Osteocyte (in vitro differentiated cells): ENCODE measurements at places on chromosomes 11 and 22. TPM values are rescaled to one million over a fixed set of nuclear protein-coding genes. Genes with fewer than 3 reads are reported as not detected.
A peak's percentile ranks its signal among the peaks of the same experiment; 100 is the strongest.

DNA sequence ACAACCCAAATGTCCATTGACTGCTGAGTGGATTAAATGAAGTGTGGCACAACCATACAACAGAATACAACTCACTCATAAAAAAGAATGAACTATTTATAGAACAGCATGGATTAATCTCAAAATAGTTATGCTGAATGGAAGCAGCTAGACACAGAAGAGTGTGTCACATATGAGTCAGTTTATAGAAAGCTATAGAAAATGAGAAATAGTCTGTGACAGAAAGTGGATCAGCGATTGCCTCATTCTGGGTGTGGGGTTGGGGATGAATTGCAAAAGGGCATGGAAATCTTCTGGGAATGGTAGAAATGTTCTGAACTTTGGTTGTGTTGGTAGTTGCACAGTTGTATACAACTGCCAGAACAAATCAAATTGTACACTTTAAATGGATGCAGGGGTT lies 37.4 kb downstream of the PRR5L start:
- H3K36me3 ChIP-seq: no peaks in the 10 kb centered on the region
- peaks cover 9% of the 10 kb centered on the region for H3K4me1 ChIP-seq
- no peak for DNase-seq
- no peak overlapping the region for H3K27ac ChIP-seq
- H3K27me3 ChIP-seq: no peaks in the 10 kb centered on the region
- no peak overlapping the region for H3K4me3 ChIP-seq

- peak overlapping the region; percentile 82 for H3K27ac ChIP-seq
- peak overlapping the region; percentile 78 for H3K4me3 ChIP-seq
- peaks cover 24% of the 10 kb centered on the region for H3K4me1 ChIP-seq
- H3K36me3 ChIP-seq: peaks cover 7% of the 10 kb centered on the region
- no peak for DNase-seq
These were observed 672 bp downstream of the RTL6 start for GRCh38 chr22:44497218-44497904.

GRCh38 chr11:94424662-94425061 lies 23.4 kb upstream of the GPR83 start:
- H3K36me3 ChIP-seq: peaks cover 49% of the 10 kb centered on the region
- H3K4me1 ChIP-seq: peaks cover 16% of the 10 kb centered on the region
- no peaks in the 10 kb centered on the region for H3K27me3 ChIP-seq
- no peak overlapping the region for H3K4me3 ChIP-seq
- peak overlapping the region; percentile 19 for H3K27ac ChIP-seq

GRCh38 chr22:38403812-38404211 lies 51.2 kb downstream of the KCNJ4 start:
- DNase-seq: no peak
- no peak overlapping the region for H3K4me3 ChIP-seq
- H3K27me3 ChIP-seq: peaks cover 30% of the 10 kb centered on the region

Gene CHRM4
- total RNA-seq: 0.21 TPM in 1 of 2 replicates, not detected in the other

DNA sequence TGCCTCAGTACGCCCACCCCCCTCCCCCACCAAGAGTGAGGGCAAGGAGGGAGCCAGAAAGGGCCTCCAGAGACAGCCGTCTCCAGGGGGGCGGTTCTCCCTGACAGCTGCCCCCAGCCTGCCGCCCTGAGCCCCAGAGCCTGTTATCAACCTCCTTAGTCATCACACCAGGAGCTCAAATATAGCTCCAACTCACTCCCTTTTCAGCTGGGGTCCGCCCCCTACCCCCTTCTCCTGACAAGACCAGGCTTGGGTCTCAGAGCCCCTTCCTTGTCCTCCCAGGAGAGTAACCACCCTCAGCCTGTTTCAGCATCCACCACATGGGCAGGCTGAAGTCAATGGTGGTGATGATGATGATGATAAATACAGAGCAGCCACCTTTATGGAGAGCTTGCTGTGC lies 2.5 kb upstream of the INPP5J start:
- no peaks in the 10 kb centered on the region for H3K27me3 ChIP-seq
- no peaks in the 10 kb centered on the region for H3K36me3 ChIP-seq
- H3K4me1 ChIP-seq: peaks cover 13% of the 10 kb centered on the region
- no peak overlapping the region for H3K4me3 ChIP-seq
- DNase-seq: no peak
- H3K27ac ChIP-seq: no peak overlapping the region

Gene RIC3
- not detected in 2 replicates for total RNA-seq

- peak overlapping the region; percentile 95 for H3K27ac ChIP-seq
- H3K27me3 ChIP-seq: no peaks in the 10 kb centered on the region
- no peak for DNase-seq
- H3K36me3 ChIP-seq: peaks cover 21% of the 10 kb centered on the region
- peaks cover 37% of the 10 kb centered on the region for H3K4me1 ChIP-seq
These were observed 472 bp downstream of the UBXN1 start for GRCh38 chr11:62678433-62678769.

Gene CCDC116
- total RNA-seq: 0.59 and 0.78 TPM in 2 replicates

Gene GGTLC2
- total RNA-seq: not detected in 2 replicates

Gene FAM180B
- 0.32 and 0.52 TPM in 2 replicates for total RNA-seq

Gene RIBC2
- 0.56 and 0.68 TPM in 2 replicates for total RNA-seq

- H3K27me3 ChIP-seq: no peaks in the 10 kb centered on the region
- no peak for DNase-seq
- H3K4me3 ChIP-seq: no peak overlapping the region
- H3K36me3 ChIP-seq: no peaks in the 10 kb centered on the region
- H3K4me1 ChIP-seq: peaks cover 7% of the 10 kb centered on the region
These were observed 22.5 kb downstream of the PISD start for GRCh38 chr22:31639436-31640039.

DNA sequence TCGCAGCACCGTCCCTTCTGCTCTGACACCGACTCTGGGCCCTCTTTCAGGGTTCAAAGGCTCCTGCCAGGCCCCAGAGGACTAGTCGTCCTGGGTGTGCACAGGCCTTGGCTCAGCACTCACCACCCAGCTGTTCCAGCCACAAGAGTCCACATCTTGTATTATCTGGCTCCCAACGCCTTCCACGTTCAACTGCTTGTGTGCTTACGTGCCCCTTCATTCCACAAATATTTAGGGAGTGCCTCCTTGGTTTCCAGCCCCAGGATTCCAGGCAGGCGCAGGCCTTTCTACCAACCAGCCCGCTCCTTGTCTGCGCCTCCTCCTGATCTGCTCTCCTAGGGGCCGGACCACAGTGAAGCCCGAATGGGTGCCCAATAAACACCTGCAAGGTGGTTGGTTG lies 70.9 kb downstream of the SCUBE1 start:
- H3K4me3 ChIP-seq: no peak overlapping the region
- peaks cover 3% of the 10 kb centered on the region for H3K4me1 ChIP-seq
- DNase-seq: no peak

Gene COMMD9
- total RNA-seq: 69.4 and 71.4 TPM in 2 replicates

DNA sequence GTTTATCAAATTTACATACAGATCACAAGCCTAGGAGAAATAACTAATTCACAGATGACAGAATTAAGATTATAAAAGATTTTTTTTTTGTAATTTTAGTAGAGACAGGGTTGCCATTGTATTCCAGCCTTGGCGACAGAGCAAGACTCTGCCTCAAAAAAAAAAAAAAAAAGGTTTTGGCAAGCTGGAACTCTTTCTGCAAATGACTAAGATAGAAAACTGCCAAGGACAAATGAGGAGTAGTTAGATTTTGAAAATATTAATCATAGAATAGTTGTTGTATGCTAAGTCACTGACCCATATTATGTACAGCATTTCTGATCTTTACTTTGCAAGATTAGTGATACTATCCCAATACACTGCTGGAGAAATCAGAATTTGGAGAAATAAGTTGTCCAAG lies 99.2 kb downstream of the C11orf65 start:
- H3K27ac ChIP-seq: no peak overlapping the region
- H3K4me3 ChIP-seq: no peak overlapping the region
- H3K27me3 ChIP-seq: no peaks in the 10 kb centered on the region
- peaks cover 4% of the 10 kb centered on the region for H3K4me1 ChIP-seq
- no peak for DNase-seq
- H3K36me3 ChIP-seq: peaks cover 42% of the 10 kb centered on the region

Gene OR56A5
- not detected in 2 replicates for total RNA-seq

DNA sequence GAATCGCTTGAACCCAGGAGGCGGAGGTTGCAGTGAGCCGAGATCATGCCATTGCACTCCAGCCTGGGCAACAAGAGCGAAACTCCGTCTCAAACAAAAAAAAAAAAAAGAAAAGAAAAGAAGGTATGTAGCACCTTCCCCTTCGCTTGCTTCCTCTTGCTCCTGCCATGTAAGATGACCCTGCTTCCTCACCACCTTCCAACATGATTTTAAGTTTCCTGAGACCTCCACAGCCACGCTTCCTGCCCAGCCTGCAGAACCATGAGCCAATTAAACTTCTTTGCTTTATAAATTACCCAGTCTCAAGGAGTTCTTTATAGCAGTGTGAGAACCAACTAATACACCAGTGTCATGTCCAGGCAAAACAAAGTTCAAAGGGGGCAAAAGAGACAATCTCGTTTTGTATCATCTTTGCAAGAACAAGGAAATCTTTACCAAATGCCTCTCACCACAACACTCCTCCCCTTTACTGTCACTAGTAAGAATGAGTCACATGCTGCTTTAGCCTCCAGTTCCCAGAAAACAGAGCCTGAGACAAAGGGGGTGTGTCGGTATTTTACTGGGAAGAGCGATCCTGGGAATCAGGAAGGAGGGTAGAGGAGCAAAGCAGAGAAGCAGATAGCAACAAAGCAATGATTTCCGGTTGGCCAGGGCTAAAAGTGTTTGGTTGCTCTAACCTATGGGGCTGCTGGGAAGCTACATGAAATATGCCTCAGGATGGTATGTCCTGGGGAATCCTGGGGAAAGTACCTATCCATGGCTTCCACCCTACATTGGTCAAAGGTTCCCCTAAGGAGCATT lies 10.5 kb upstream of the MCHR1 start:
- H3K27me3 ChIP-seq: no peaks in the 10 kb centered on the region
- no peak for DNase-seq
- no peaks in the 10 kb centered on the region for H3K36me3 ChIP-seq
- H3K4me1 ChIP-seq: peaks cover 2% of the 10 kb centered on the region

Gene MRPL16
- 36.5 and 42.0 TPM in 2 replicates for total RNA-seq

DNA sequence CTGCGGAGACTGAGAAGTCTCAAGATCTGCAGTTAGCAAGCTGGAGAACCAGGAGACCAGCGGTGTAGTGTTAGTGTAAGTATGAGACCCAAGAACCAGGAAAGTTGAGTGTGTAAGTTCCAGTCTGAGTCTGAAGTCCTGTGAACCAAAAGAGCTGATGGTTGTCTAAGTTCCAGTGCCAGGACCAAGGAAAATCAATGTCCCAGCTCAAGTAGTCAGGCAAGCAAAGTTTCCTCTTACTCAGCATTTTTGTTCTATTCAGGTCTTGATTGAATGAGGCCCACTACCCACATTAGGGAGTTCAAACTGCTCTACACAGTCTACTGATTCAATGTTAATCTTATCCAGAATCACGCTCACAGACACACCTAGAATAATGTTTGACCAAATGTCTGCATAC lies 11.0 kb downstream of the USP28 start:
- no peak for DNase-seq
- peaks cover 22% of the 10 kb centered on the region for H3K4me1 ChIP-seq

DNA sequence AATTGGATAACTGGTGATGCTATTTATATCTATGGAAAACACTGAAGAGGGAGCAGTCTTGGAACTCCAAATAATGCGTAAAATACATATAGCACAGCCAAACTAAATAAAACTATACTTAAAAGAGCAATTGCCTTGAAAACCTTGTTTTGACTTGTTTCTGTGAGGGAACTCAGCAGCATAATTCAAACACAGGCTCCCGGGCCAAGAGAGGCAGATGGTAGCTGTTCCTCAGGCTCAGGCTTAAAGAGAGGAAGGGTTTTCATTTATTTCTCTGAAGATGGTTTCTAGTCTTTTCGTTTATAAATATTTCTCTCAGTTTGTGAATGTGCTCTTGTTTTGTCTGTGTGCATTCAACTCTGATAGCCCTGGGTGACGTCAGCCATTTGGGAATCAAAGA lies 82.4 kb downstream of the FANCF start:
- no peak overlapping the region for H3K27ac ChIP-seq
- H3K27me3 ChIP-seq: peaks cover 15% of the 10 kb centered on the region
- H3K4me3 ChIP-seq: no peak overlapping the region
- no peaks in the 10 kb centered on the region for H3K4me1 ChIP-seq
- H3K36me3 ChIP-seq: no peaks in the 10 kb centered on the region

DNA sequence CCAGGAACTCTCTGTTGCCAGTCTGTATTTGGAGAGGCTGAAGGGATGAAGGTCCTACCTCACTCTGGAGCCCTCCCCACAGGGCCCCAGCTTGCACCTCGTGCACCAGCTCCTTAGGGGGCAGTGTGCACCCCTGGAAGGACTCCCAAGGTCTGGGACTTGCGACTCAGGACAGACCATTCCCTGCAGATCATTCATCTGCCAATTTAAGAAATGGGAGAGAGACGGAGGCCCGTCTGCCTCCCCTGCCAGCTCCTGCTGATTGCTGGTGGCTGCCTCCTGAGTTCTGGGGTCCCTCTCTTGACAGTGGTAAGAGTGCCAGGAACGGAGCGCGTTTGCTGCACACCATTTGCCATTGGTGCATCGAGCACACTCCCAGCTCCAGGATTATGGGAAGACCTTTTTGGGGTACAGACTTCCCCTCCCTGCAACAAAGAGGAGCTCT lies 27.4 kb upstream of the MALAT1 start:
- H3K4me3 ChIP-seq: no peak overlapping the region
- no peaks in the 10 kb centered on the region for H3K36me3 ChIP-seq
- peaks cover 39% of the 10 kb centered on the region for H3K4me1 ChIP-seq
- H3K27me3 ChIP-seq: no peaks in the 10 kb centered on the region

Gene PHOX2A
- total RNA-seq: not detected in 2 replicates

DNA sequence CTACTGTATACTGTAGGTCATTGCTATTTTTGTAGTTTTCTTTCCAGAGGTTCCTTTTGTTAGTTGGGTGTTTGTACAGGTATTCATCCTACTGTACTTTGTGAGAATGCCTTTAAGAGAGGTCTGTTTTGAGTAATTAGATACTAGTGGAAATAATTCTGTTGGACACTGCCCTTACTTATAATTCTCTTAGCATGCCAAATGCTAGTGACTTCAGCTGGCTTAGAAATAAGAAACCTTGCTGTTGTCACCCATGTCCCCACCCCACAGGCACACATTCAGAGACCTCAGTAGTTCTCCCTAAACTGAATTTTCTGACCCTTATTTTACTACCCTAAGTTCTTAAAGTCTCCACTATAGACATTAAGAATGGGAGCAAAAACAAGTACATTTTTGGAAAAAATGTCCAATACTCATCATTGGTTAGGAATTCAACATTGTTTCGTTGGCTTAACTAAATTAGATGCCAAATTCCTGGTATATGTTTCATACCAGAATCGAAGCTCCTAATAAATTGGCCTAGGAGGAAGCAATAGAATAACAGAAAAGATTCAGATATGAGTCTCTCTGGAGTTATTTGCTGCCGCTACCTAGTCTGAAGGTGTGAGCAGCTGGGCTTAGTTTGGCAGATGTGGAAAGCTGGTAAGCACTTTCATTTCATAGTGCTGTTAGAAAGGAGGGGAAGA lies 28.4 kb downstream of the ZNF143 start:
- H3K36me3 ChIP-seq: peaks cover 8% of the 10 kb centered on the region
- no peak for DNase-seq

GRCh38 chr11:69524291-69524882 lies 42.9 kb downstream of the LINC01488 start:
- no peak overlapping the region for H3K4me3 ChIP-seq
- no peaks in the 10 kb centered on the region for H3K36me3 ChIP-seq
- no peak overlapping the region for H3K27ac ChIP-seq
- DNase-seq: no peak

- H3K4me3 ChIP-seq: no peak overlapping the region
- no peak for DNase-seq
- H3K4me1 ChIP-seq: peaks cover 35% of the 10 kb centered on the region
- H3K27ac ChIP-seq: peak overlapping the region; percentile 23
- peaks cover 16% of the 10 kb centered on the region for H3K27me3 ChIP-seq
These were observed 73.4 kb downstream of the WNT7B start for GRCh38 chr22:45903355-45904135.

Gene TBC1D22A
- 28.9 and 29.1 TPM in 2 replicates for total RNA-seq

Gene KCNA4
- total RNA-seq: not detected in 2 replicates

- H3K4me1 ChIP-seq: no peaks in the 10 kb centered on the region
- no peak overlapping the region for H3K4me3 ChIP-seq
- no peak overlapping the region for H3K27ac ChIP-seq
- no peaks in the 10 kb centered on the region for H3K36me3 ChIP-seq
- peaks cover 26% of the 10 kb centered on the region for H3K27me3 ChIP-seq
These were observed 8.8 kb upstream of the CUL5 start for GRCh38 chr11:107999759-108000455.
